CD4-positive, CD25-positive, alpha-beta regulatory T cell (primary cell): ENCODE measurements at places on chromosomes 11 and 22.

DNA sequence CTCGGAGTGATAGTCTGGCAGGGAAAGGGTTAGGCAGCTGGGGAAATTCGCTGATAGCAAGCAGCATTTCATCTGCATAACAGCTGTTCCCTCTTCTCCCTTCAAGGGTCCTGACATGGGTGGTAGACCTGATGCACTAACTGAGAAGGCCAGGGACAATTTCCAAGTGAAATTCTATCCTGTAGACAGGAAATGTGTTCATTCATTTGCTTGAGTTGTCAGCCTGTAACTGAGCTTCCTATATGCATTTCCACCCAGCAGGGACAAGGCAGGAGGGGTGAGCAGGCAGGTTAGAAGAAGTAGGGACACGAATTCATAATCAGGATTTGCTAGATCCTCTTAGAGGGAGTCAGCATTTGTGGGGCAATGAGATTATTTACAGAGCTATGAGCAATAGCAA is 154.3 kb upstream of the NCAM1 start:
- DNase-seq, result no peak

- DNase-seq, result peak; percentile 53
Observed at GRCh38 chr11:47399860-47400767, 8.3 kb upstream of the SLC39A13 start.

GRCh38 chr22:32622004-32622743 is 147.6 kb downstream of the FBXO7 start:
- no peak for DNase-seq

DNA sequence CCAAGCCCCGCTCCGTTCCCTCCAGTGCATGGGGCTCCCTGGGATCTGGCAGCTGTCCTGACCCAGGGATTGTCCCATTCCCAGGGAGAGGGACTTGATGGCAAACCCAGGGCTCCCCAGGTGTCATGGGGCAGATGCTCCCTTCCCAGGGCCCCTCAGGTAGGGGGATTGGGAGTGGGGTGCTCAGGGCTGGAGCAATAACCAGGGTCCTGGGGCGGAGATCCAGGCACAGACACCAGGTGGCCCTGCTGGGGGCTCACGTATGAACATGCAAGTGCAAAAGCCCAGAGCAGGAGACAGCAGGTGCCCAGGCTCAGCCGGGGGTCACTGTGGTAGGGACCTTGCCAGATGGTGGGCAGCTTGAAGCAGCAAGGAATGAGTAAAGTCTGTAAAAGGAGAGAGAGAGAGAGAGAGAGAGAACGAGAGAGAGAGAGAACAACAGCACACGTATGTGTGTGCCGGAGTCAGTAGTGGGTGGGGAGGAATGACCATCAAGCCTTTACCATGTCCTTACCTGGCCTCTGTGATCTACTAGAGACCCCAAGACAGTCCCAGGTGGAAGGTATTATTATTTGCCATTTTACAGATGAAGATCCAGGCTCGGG is 19.3 kb upstream of the MPPED1 start:
- DNase-seq, result no peak

DNA sequence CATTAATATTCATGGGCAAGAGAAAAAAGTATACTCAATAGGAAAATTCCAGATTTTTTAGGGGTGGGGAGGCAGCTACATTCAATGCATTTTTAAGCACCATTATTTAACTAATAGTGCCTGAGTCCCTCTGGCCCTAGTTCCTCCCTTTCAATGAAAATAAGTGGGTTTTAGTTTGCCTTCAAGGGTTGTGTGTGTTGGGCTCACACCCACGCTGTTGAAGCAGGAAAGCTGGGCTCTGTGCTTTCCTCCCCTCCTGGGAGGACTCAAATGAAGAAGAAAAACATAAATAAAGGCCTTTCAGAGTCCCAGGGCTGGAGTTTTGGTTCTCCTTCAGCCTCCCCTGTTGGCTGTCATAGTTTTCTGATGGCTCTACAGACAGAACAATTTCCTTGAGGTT is 366.2 kb downstream of the MIAT start:
- no peak for DNase-seq

DNA sequence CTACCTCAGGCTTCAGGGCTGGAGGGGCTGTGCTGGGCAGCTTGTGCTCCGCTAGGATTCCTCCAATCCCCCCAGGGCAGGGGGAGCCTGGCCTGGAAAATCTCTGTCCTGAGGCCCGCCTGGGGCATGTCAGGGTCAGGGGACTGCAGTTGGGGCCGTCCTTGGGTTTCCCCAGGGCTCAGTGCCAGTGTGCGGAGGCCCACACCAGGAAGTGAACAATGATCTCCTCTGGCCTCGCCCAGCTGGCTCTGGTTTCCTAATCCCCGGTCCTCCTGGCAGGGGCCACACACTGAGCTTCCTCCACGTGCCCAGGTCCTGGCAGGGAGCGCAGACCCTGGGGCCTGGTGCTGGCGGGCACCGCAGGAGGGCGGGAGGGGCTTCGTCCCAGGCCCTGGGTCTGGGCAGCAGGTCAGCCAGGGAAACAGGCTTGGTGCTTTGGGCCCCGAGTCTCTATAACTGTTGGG is 1.4 kb upstream of the MUC2 start:
- DNase-seq, result no peak

DNA sequence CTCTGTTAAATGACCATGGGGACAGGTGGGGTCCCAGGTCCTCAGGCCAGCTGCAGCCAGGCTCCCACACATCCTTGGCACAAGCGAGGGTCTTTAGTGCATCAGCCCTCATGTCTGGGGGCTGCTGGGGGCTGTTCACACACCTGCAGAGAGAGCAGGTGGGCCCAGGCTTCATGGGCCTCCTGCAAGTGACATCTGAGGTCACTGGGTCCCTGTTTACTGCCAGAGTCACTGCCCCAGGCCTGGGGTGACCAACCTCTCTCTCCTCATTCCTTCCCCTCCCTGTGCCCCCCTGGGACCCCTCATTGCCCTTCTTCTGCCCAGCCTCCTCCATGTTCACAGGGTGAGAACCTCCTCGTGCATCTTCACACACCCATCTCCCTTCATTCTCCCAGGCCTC is 92.4 kb downstream of the RTL6 start:
- DNase-seq, result no peak

- no peak for DNase-seq
Observed at GRCh38 chr22:35616043-35616442, 1.1 kb downstream of the MB start.

- no peak for DNase-seq
Observed at GRCh38 chr11:77302752-77303151, 1.3 kb upstream of the GDPD4 start.

GRCh38 chr22:29780748-29781676 is 13.8 kb downstream of the UQCR10 start:
- DNase-seq, result no peak

GRCh38 chr11:92782806-92783205 is 186.6 kb upstream of the MTNR1B start:
- no peak for DNase-seq

DNA sequence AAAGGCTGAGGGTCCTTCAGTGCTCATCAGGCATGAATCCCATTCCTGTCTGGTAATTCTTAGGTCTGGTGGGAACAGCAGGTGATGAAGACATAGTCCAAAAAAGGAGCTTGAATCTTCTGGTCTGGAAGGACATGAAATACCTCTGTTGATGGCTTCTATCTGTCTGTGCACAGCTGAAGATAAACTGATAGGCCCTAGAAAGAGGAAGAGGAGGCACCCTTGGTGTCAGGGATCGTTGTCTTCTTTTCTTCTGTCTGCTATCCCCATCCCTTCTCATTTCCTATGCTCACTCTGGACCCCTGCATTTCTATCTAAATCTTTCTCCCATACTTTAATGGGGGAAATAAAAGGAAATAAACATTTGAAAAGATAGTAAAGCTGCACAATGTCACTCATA is 9.4 kb downstream of the AGBL2 start:
- no peak for DNase-seq

GRCh38 chr11:68168694-68169093 is 44.4 kb downstream of the KMT5B start:
- no peak for DNase-seq

GRCh38 chr11:128488471-128488870 is 98.9 kb downstream of the ETS1 start:
- peak; percentile 36 for DNase-seq

GRCh38 chr11:58801974-58802545 is 42.4 kb downstream of the GLYATL2 start:
- no peak for DNase-seq

DNA sequence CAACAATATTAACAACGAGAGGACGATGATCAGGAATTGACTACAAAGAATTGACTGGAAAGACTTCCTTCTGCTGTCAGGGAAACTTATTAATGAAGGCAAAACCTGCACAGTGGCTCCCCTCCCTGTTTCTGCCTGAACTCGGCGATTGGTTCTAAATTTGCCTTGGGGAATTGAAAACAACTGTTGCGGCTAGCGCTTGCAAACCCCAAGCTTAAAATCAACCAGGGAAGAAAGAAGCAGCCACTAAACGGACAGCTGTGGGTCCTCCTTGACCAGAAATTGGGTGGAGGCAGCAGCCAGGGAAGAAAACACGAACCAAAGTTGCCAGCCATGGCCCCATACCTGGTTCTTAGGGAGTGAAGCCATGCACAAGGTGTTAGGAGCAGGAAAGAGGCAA is 383.5 kb upstream of the CADM1 start:
- DNase-seq, result no peak

DNA sequence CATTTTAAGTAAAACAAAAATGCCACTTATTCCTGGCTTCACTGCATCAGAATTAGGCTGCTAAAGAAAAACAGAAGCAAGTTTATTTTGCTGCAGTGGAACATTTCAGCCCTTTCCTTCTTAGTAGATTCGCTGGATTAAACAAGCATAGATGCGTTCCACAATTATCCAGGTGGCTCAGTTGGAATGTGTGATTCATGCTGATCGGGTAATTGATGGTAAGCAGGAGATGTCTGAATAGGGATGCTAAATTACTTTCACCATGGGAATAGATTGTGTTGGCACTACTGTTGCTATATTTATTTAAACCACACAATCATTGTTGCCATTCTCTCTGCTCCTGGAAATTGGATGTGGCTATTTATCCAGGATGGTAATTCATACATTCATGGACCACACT is 440.1 kb upstream of the DDI1 start:
- DNase-seq, result no peak

DNA sequence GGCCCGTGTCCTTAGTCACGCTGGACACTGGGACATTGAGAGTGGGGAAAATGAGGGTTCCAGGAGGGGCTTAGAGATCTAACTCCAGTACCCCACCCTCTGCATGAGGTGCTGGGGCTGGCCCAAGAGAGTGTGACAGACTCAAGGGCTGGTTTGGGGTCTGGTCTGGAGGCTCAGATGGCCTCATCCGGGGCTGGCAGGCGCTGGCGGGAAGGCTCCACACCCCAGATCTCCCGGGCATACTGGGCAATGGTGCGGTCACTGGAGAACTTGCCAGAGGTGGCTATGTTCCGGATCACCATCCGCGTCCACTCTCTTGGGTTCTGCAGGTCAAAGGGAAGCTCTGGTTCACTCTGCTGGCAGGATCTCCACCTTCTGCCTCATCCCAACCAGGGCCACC is 2.5 kb upstream of the RASGRP2 start:
- DNase-seq, result no peak

DNA sequence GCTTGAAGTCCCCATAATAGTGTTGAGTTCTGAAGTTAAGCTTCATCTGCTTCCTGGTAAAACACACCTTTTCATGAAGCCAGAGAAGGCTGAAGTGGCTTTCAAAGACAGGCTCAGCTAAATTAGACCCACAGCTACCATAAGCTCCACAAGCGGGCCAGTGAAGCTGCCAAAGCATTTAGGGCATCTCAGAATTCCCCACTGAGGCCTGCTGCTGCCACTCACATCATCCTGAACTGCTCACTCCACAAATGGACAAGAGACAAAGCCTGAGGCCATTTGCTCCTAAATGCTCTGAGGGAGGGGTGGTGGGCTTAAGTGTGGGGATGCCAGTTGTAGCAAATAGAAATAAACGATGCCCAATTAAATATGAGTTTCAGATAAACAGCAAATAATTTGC is 14.6 kb downstream of the CCDC83 start:
- no peak for DNase-seq

DNA sequence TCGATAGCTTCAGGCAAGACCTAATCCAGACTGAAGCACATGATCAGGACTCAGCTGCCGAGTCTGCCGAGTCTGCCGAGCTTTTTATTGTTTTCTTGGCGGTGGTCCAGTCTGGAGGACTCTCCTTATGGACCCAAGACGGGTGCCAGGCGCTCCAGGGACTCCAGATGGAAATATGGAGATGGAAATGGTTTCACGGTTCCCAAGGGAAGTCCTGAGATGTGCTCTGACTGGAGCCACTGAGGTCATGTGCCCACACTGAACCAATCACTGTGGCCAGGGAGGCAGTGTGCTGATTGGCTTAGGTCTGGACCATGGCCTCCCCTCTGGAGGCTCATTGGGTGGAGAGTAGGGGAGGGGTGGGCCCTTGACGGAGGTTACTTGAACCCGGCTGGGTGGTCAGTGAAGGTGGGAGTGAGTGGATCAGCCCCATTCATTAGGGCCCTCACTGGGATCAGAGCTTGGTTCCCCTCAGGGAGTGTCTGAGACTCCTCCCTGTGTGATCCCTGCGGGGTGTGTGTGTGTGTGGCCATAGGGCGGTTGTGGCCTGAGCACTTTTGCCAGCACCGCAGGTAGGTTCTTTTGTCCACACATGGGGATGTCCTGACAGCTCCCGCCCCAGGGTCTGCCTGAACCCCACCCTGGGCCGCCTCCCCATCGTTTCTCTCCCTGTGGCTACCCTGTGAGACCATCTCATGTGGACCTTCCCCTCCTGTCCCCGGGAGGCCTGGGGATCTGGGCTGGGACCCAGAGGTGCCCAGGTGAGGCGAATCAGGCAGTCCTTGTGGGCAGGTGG is 14.0 kb downstream of the RPS6KA4 start:
- DNase-seq, result no peak

GRCh38 chr11:59862252-59862651 is 4.0 kb downstream of the TCN1 start:
- DNase-seq, result no peak

- DNase-seq, result no peak
Observed at GRCh38 chr11:6248248-6248647, 9.4 kb downstream of the CNGA4 start.

- DNase-seq, result no peak
Observed at GRCh38 chr22:20571078-20571503, 63.7 kb downstream of the MED15 start.

DNA sequence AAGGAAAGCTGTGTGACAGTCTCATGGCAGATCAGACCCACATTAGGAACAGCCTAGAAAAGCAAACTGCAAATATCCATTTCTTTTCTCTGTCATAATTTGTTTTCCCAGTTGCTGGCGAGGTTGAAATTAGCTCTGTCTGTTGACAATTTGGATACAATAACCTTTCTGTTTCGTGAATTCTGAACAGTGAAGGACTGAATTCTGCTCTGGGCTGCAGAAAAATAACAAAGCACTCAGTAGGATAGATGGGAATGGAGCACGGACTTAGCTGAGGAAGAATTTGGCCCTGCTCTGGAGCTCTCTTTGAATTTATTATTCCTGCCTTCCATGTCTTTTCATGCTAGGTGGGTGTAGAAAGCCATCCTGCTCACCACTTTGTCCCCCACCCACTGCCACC is 140.3 kb downstream of the RRAS2 start:
- DNase-seq, result no peak
